ENCODE measurements at places on chromosomes 4 and X. TPM values are rescaled to one million over a fixed set of nuclear protein-coding genes. Genes with fewer than 3 reads are reported as not detected.

BEX1 gene
- total RNA-seq: not detected

ERCC6L gene
- total RNA-seq: 11.3 TPM

MCUB gene
- total RNA-seq: 80.1 TPM

BMP3 gene
- total RNA-seq: not detected

S100P gene
- 1.9 TPM for total RNA-seq

CT47B1 gene
- not detected for total RNA-seq

ADGRG4 gene
- not detected for total RNA-seq

TBC1D8B gene
- 0.82 TPM for total RNA-seq

C4orf50 gene
- total RNA-seq: 0.05 TPM

All from activated CD4-positive, alpha-beta T cell treated with anti-CD3 and anti-CD28 coated beads for 36 hours (primary cell).